ENCODE measurements at places on chromosomes 13 and 19.
A peak's percentile ranks its signal among the peaks of the same experiment; 100 is the strongest.

DNA sequence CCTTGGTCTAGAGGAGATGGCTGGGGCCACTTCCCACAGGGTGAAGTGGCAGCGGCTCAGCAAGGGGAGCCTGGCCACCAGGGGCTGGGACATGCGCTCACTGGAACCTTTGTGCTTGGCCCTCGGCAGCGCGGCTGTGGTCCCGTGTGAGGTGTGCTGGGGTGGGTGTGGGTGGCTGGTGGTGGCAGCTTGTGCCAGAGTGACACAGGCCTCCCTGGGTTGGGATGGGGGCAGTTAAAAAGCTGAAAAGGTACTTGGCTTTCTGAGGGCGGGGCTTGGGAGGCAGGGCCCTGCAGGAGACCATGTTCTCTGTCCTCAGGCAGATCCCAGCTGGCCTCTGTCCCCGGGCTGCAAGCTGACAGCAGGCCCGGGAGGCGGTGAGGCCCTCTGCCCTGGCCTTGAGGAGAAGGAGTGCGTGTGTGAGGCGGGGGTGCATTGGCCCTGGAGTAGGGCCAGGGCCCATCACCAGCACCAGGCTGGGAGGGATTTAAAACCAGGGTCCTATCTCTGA, 17.3 kb downstream of the MPND start:
- DNase-seq: no peak

GRCh38 chr13:96273196-96273595, 183.3 kb downstream of the HS6ST3 start:
- no peak for DNase-seq

- no peak for DNase-seq
Observed at GRCh38 chr13:50360637-50361036, 345.4 kb downstream of the KCNRG start.

DNA sequence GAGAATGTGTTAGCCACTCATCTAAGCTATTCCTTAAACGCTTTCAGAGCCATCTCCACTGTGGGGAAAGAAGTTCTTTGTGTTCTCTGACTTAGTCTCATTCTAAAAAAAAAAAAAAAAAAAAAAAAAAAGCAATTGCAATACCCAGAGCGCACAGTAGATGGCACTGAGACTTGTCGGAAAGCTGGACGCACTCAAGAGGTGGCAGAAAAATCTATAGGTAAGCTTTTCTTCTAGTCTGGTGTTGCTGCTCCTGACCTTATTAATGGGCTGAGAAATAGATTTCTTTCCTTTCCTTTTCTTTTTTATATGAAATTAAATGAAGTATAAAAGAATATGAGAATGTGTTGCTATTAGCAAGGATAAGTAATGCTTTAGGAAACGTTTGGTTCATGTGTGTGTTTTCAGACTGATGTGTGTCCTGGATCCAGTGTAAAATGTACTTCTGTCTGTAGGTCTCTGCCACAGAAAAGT, 4.7 kb upstream of the GJB2 start:
- no peak for DNase-seq

- no peak for DNase-seq
Observed at GRCh38 chr13:24745861-24746617, 17.9 kb upstream of the RNF17 start.

DNA sequence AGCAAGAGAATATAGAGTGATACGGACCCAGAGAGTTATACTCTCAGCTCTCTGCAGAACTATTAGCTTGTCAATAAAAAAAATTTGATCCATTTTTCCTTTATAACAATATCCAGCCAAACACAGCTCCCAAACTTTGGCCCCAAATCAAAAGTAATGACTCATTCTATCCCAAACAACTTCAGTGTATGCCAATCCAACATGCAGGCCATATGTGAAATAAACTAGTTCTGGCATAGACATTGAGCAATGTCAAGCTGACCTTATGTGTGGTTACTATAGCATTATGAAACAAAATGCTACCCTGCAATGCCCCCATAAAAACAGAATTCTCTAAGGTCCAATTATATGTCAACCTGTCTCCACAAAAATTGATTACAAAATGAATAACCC, 209.5 kb downstream of the DNAJC15 start:
- DNase-seq: no peak

- DNase-seq: no peak
Observed at GRCh38 chr19:10936661-10937084, 8.1 kb downstream of the TIMM29 start.

DNA sequence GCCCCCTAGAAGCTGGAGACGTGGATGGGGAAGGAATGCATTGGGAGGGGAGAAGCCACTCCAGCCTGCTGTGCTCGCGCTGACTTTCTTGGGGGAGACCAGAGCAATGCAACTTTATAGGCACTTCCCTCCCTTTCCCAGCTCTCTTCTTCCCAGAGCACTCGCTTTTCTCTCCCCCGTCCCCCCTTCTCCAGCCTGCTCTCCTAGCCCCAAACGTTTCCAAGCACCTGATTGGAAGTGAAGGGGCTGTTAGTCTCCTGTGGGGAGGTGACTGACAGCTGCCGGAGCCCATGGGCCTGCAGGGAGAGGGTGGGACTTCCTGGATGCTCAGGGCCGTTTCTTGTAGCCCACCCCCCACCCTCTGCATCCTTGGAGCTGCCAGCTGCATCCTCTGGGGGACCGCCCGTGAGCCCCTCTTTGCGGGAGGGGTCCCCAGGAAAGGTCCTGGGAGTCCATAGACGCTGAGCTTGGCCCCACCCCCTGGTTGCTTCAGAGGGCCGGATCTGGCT, 2.5 kb downstream of the HDGFL2 start:
- peak; percentile 66 for DNase-seq

GRCh38 chr13:100543872-100544602, 44.6 kb downstream of the GGACT start:
- no peak for DNase-seq

GRCh38 chr19:7394731-7395359, 46.1 kb downstream of the ARHGEF18 start:
- DNase-seq: peak; percentile 56

DNA sequence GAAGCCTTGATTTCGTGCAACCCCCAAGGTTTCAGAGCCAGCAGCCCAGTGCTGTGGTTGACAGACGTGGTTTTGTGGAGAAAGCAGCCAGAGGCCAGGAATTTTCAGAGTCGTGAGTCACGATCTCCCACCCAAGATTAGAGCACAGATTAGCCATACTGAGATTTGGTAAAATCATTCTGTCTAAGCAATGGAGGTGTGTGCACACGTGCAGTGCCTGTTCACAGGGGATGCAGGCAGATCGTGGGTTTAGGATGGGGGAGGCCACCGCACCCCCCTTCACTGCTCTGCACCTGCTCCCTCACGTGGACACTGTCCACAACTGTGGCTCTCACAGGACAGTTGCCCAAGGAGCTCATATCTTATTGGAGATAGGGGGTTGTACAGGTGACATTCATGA, 46.6 kb upstream of the GPR183 start:
- DNase-seq: no peak

- DNase-seq: no peak
Observed at GRCh38 chr13:43077461-43077860, 54.1 kb downstream of the DNAJC15 start.

- DNase-seq: no peak
Observed at GRCh38 chr13:36432106-36432544, at the start of gene CCNA1. Gene CCNA1 (plus strand): TSS chr13:36432495. CDS start chr13:36433057, 562 bp downstream.

- no peak for DNase-seq
Observed at GRCh38 chr19:55601084-55601483, 996 bp downstream of the ZNF524 start.

DNA sequence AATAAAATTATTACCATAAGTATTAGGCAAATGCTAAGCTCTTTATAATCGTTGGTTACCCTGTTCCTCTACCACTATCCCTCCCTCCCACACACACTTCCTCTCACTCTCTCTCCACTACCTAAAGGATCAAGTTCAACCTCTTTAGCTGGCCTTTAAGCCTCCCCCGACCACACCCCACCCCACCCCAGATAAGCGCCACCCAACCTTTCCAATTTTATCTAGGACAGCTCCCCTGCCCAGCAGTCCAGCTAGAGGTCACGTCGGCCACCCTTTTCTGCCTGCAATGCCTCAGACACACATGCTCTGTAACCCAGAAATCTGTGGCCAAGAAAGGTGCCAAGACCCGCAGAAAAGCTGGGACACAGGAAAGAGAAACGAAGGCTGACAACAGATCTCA, 1.1 kb downstream of the LYPD4 start:
- no peak for DNase-seq

DNA sequence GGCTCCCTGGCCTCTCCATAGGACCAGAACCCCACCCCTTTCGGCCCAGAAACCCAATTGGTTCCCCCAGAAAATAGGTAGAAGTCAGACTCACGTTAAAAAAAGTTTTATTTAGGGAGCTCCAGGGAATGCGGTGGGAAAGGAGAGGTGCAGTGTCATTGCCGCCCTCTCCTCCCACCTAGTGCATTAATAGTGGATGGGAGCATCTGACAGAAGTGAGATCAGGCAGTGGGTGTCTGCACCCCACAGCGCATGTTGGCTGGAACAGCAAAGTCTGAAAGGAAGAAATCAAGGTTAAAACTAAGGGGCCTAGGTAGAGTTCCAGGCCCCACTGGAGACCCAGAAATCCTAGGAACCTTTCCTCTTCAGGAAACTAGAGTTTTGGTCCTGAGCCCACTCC, 2.1 kb upstream of the PHLDB3 start:
- no peak for DNase-seq

- DNase-seq: no peak
Observed at GRCh38 chr19:32442650-32443049, 37.1 kb downstream of the DPY19L3 start.

GRCh38 chr13:41658057-41658661, 200.8 kb downstream of the RGCC start:
- no peak for DNase-seq

DNA sequence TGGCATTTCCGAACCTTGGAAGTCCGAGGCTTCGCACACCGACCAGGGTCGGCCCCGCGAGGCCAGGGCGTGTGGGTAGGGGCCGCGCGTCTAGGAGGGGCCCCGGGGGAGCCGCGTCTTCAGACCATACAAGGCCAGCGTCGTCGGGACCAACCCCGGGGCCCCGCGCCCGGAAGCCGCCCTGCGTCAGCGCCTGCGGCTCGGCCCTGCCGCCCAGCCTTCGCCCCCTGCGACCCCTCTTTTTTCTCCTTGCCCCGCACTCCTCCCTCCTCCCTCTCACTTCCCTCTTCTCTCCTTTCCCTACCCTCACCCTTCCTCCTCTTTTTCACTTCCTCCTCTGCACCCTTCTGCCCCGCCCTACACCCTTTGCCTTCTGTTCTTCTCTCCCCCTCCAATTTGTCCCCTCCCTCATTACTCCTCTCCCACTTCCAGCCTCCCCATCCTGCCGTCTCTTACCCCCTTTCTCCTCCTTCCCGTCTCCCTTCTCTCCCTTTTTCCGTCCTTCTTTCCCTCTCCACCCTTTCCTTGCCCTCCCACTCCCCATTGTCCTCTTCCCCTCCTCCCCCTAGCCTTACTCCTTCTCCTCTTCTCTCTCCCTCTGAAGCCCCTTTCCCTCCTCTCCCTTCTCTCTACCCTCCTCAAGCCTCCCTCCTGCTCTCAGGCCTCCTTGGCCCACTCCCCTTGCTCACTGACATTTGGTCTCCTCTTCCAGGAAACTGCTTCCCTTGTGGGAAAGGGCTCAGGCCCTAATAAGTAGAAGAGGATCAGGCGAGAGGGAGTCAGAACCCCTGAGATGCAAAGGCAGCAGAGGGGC, 2.2 kb upstream of the PLEKHG2 start:
- no peak for DNase-seq

DNA sequence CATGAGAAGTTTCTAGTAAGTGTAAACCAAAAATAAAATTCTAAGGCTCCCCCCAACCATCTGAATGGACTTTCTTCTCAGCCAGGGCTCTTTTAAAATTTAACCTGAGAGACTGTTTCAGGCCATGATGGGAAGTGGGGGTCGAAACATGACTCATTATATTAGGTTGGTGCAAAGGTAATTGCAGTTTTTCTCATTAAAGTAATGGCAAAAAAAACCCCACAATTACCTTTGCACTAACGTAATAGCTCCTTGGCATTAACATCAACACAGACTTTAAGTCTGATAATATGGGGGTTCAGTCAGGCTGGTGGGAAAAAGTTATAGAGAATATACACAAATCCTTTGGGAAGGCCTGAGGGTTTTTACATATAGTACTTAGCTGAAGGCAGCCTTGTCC, 9.4 kb upstream of the SPART start:
- no peak for DNase-seq

GRCh38 chr19:9054765-9055164, 32.1 kb upstream of the OR1M1 start:
- DNase-seq: no peak

GRCh38 chr13:26987486-26988013, 184.1 kb downstream of the USP12 start:
- no peak for DNase-seq

DNA sequence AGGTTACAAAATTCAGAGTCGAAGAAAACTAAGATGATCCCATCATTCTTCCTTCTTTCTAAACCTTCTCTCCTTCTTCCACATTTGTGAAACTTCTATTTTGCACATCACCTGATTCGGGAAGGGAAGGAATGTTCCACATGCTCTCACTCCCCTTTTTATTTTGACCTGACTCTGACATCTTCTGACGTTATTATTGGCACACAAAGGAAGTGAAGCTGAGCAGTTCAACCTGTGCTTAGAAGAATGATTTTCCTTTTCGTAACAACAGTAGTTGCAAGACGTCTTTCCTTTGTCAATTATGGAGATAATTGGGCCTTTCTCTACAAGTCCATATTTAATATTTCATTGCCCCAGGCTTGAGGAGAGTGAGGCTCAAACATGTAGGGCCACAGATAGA, 18.0 kb downstream of the FAM124A start:
- no peak for DNase-seq

DNA sequence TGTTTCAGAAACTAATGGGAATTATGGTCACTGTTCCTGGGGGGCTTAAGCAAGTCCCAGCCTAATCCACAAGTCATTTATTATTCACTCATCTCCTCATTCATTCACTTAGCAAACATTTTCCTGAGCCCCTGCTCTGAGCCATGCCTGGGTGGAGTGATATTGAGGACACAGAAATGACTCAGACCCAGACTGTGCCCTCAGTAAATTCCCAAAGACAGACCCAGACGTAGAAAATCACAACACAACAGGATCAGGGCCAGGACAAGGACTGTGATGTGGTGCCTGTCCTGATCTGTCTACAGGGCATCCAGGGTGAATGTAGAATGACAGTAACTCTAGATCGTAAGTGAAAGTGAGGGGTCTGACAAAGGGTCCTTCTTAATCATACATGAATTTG, 7.0 kb upstream of the SPACA6 start:
- DNase-seq: no peak

- DNase-seq: no peak
Observed at GRCh38 chr13:43100667-43101066, 77.3 kb downstream of the DNAJC15 start.

- no peak for DNase-seq
Observed at GRCh38 chr19:12000152-12000981, 35.1 kb downstream of the ZNF433 start.

DNA sequence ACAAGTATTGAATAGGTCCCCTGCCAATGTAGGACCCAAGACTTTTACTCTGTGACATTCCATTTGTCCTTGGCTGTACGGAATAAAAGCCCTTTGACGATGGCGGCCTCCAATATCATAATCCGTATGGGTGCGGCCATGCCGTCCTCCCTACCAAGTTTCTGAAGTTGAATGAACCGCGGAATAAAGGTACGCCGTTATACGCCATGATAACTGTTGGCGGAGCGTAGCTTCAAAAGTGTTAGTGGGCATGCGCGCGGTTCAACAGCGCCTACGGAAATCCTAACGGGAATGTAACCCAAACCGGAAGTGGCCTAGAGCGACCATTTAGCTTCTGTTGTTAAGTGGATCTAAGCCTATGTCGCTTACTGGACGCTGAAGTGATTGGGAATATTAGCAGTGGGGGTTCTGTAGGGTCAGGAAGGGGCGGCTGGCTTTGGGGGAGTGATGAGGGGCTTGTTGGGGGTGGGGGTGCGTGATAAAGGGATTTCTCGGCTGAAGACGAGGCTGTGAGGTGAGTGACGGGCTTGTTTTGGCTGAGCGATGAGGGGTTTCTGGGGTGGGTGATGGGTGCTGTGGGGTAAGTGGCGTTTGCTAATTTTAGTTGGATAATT, at the start of gene ZNF175:
TSS of gene ZNF175 (plus strand) at position 322 of the 614 bp plus-strand sequence. CDS start 2,047 bp downstream, outside the sequence.
- peak; percentile 90 for DNase-seq
